ENCODE measurements at places on chromosomes 12 and 14.

DNA sequence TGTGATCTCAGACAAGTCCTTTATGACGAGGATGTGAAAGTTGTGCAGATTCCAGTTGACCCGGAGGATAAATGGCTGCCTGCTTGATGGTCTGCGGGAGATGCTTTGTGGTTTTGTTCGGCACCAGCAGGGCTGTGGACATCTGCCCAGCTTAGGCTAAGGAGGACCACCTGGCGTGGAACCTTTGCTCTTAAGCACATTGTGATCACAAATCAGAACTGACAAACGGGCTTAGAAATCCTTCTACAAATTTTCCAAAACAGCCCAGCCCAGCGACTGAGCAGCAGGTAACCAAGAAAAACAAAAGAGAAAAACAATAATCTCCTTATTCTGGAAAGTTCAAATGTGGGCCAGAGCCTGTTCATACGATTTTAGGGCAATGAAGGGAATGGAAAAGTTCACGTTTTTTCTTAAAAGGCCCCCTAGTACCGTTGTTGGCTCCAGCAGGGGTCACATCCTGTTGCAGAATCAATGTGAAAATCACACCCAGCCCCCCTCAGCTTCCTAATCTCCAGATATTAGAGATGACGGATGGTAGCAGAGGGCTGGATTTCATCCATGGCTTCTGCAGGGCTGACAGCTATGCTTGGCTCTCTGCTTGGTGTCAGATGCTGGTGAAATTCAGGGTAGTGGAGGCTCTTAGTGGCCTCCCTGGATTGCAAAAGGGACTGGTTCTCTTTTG, 81.1 kb upstream of the RFLNA start:
- peaks cover 13% of the 10 kb centered on the region for H3K27me3 ChIP-seq
- DNase-seq: no peak
- no peak overlapping the region for H3K4me3 ChIP-seq
- H3K27ac ChIP-seq: no peak overlapping the region

- peaks cover 25% of the 10 kb centered on the region for H3K27me3 ChIP-seq
- no peak for DNase-seq
- H3K36me3 ChIP-seq: no peaks in the 10 kb centered on the region
Observed at GRCh38 chr14:73757876-73758391, 43.8 kb upstream of the PNMA1 start.

- no peak overlapping the region for H3K4me3 ChIP-seq
- no peaks in the 10 kb centered on the region for H3K4me1 ChIP-seq
- DNase-seq: no peak
Observed at GRCh38 chr12:129657179-129657578, 246.6 kb downstream of the TMEM132D start.

GRCh38 chr12:93402333-93403311, 24.9 kb downstream of the NUDT4 start:
- no peak overlapping the region for H3K4me3 ChIP-seq
- peaks cover 18% of the 10 kb centered on the region for H3K36me3 ChIP-seq
- no peak for DNase-seq
- H3K27me3 ChIP-seq: no peaks in the 10 kb centered on the region
- H3K27ac ChIP-seq: no peak overlapping the region

- peaks cover 8% of the 10 kb centered on the region for H3K4me1 ChIP-seq
- H3K36me3 ChIP-seq: no peaks in the 10 kb centered on the region
- H3K27ac ChIP-seq: no peak overlapping the region
- no peak for DNase-seq
- peaks cover 50% of the 10 kb centered on the region for H3K27me3 ChIP-seq
Observed at GRCh38 chr12:132176920-132177551, 32.8 kb downstream of the NOC4L start.

GRCh38 chr12:31835276-31835882, 106.6 kb upstream of the AMN1 start:
- peaks cover 6% of the 10 kb centered on the region for H3K4me1 ChIP-seq
- peaks cover 14% of the 10 kb centered on the region for H3K36me3 ChIP-seq
- no peaks in the 10 kb centered on the region for H3K27me3 ChIP-seq
- no peak overlapping the region for H3K27ac ChIP-seq
- DNase-seq: no peak
- H3K4me3 ChIP-seq: no peak overlapping the region

DNA sequence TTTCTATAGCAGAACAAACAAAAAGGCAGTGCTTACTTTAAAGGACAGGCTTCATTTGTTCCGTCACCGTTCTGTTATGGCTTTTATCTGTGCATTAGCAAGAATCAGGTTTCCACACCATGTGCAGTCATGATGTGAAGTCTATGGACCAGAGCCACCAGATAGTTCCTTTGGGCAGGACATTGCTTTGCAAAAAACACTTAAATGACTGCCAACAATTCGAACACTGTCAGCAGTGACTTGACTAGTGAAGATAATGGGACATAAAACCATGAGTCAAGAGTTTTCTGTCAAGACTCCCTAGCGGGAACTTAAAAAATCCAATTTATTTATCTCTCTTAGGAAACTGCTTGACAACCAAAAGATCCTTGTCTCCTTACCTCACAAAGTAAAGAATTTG, 80.3 kb downstream of the NKX2-1 start:
- peaks cover 52% of the 10 kb centered on the region for H3K4me1 ChIP-seq
- DNase-seq: no peak
- peaks cover 76% of the 10 kb centered on the region for H3K27me3 ChIP-seq

GRCh38 chr14:103881268-103882201, 34.2 kb upstream of the PPP1R13B start:
- no peaks in the 10 kb centered on the region for H3K27me3 ChIP-seq
- no peak overlapping the region for H3K4me3 ChIP-seq
- H3K36me3 ChIP-seq: no peaks in the 10 kb centered on the region
- no peak for DNase-seq
- H3K4me1 ChIP-seq: peaks cover 28% of the 10 kb centered on the region
- no peak overlapping the region for H3K27ac ChIP-seq

DNA sequence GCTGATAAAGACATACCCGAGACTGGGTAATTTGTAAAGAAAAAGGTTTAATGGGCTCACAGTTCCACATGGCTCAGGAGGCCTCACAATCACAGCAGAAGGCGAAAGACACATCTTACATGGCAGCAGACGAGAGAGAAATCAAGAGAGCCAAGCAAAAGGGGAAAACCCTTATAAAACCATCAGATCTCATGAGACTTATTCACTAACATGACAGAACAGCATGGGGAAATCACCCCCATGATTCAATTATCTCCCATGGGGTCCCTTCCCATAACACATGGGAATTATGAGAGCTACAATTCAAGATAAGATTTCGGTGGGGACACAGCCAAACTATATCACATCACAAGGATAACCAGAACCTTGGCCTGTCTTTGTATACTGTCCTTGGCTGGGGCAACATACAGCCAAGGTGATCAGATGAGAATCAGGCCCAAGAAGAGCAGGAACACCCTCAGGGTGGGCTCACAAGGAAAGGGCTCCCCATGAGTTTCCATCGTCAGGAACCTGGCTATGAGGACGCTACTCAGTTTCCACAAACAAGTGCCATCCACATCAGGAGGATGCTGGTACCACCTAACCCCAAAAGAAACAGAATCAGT, 152.7 kb downstream of the FOXN3 start:
- H3K27me3 ChIP-seq: no peaks in the 10 kb centered on the region
- peak overlapping the region; percentile 47 for H3K27ac ChIP-seq
- no peak for DNase-seq
- H3K4me3 ChIP-seq: no peak overlapping the region
- H3K4me1 ChIP-seq: peaks cover 79% of the 10 kb centered on the region

DNA sequence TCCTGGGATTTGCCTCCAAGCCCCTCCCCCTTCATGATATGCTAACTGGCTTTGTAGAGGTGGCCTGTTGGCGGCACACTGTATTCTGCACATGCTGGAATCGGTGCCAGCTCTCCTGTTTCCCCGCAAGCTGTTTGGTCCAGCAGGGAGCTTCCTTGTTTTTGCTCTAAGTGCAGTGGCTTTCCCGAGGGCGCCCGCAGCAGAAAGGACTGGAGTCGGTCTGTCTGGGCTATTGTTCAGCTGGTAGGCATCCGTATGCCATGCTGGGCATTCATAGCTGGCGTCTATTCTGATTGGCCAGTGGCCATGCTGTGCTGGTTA, 88.9 kb upstream of the MED13L start:
- DNase-seq: no peak
- H3K4me3 ChIP-seq: no peak overlapping the region
- no peaks in the 10 kb centered on the region for H3K36me3 ChIP-seq
- no peak overlapping the region for H3K27ac ChIP-seq
- H3K27me3 ChIP-seq: no peaks in the 10 kb centered on the region

DNA sequence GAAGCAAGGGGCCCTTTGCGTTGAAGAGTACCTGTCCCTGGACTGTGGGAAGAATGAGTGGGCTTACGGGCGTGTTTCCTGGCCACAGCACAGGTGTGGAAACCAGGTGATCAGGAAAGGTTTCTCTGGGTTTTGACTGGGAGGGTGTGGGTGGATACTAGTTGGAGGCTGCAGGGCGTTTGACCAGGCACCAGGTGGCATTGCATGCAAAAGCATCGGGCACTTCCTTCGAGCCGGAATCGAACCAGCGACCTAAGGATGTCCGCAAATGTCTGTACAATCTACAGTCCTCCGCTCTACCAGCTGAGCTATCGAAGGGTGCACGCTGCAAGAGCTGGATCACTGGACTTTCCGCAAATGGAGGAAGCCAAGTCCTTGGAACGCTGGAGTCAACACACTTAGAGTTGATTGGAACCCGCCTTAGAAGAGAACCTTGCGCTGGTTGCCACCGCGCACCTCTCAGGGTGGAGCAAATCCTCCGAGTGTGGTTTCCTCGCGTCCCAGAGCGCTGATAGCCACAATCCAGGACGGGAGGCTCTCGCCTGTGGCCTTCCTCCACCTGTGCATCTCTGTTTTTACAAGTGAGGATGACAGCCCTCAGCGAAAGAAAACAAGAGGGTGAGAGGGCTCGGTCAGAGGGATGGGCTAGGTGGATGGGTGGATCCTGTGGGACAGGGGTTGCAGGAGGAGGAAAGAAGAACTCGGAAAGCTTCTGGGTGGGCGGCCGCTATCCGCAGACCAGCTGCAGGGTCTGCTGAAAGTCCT, 21.2 kb upstream of the RNASE4 start:
- no peak overlapping the region for H3K27ac ChIP-seq
- DNase-seq: peak; percentile 94
- H3K27me3 ChIP-seq: peaks cover 51% of the 10 kb centered on the region
- H3K36me3 ChIP-seq: no peaks in the 10 kb centered on the region
- H3K4me1 ChIP-seq: peaks cover 10% of the 10 kb centered on the region

- no peak for DNase-seq
- H3K4me3 ChIP-seq: no peak overlapping the region
- peaks cover 6% of the 10 kb centered on the region for H3K36me3 ChIP-seq
- no peak overlapping the region for H3K27ac ChIP-seq
- H3K4me1 ChIP-seq: no peaks in the 10 kb centered on the region
- H3K27me3 ChIP-seq: no peaks in the 10 kb centered on the region
Observed at GRCh38 chr12:6031001-6031400, 85.9 kb upstream of the ANO2 start.

DNA sequence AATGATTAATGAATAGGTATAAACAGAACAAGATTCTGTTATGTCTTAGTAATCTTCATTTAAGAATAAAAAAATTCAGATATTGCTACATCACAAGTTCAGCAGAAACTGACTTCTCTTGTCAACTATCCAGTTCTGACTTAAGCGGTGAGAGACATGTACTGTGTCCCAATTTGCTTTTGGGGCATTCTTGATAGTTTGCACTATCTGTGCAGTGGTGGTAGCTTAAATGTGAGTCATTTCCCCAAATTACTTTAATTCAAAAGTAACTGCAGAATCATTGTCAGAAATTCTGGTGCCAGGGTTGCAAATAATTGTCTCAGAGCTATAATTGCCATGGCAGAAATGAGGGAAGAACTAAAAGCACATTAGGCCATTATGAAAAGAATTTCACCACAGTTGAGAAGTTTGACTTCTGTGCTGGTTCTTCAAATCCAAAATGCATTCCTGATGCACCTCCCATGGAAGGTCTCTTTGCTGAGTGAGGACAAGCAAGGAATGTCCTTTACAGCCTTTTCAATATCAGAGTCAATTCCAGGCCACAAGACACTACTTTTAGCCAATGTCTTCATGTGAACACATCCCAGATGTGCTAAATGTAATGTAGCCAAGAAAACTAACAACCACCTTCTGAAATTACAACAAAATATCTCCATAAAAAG, 304.7 kb downstream of the SSPN start:
- no peak overlapping the region for H3K27ac ChIP-seq
- DNase-seq: no peak
- no peak overlapping the region for H3K4me3 ChIP-seq
- no peaks in the 10 kb centered on the region for H3K27me3 ChIP-seq
- H3K36me3 ChIP-seq: peaks cover 2% of the 10 kb centered on the region

DNA sequence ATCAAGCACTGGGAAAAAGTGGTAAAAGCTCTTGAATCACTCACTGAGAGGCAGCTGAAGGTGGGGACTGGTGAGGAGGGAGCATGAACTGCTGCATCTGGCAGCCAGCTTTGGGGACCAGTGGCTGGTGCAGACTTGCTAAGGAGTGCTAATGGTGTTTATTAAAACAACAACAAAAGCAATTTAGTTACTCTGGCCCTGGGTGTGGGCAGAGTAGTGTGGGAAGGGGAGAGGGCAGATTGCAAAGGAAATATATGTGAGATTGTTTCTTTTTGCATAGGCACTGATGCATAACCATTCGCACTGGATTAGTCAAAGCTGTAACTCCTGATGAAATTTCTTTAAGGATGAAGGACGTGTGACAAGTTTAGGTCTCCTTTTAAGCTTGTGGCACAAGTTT, 8.1 kb downstream of the TXNRD1 start:
- 0 out of 2 replicates have a peak, but pooled peaks cover 4% of the 10 kb centered on the region for H3K4me1 ChIP-seq
- no peaks in the 10 kb centered on the region for H3K36me3 ChIP-seq
- DNase-seq: no peak
- no peak overlapping the region for H3K4me3 ChIP-seq

GRCh38 chr14:101707863-101708620, 53.5 kb upstream of the PPP2R5C start:
- no peak overlapping the region for H3K27ac ChIP-seq
- DNase-seq: no peak
- H3K36me3 ChIP-seq: peaks cover 2% of the 10 kb centered on the region

GRCh38 chr12:55982319-55982936, 8.6 kb downstream of the RAB5B start:
- no peak overlapping the region for H3K27ac ChIP-seq
- H3K27me3 ChIP-seq: no peaks in the 10 kb centered on the region
- H3K4me1 ChIP-seq: no peaks in the 10 kb centered on the region
- no peak for DNase-seq

GRCh38 chr14:39425947-39426346, 6.3 kb downstream of the FBXO33 start:
- H3K27ac ChIP-seq: no peak overlapping the region
- no peak overlapping the region for H3K4me3 ChIP-seq
- DNase-seq: no peak
- no peaks in the 10 kb centered on the region for H3K27me3 ChIP-seq
- H3K36me3 ChIP-seq: no peaks in the 10 kb centered on the region
- peaks cover 20% of the 10 kb centered on the region for H3K4me1 ChIP-seq

DNA sequence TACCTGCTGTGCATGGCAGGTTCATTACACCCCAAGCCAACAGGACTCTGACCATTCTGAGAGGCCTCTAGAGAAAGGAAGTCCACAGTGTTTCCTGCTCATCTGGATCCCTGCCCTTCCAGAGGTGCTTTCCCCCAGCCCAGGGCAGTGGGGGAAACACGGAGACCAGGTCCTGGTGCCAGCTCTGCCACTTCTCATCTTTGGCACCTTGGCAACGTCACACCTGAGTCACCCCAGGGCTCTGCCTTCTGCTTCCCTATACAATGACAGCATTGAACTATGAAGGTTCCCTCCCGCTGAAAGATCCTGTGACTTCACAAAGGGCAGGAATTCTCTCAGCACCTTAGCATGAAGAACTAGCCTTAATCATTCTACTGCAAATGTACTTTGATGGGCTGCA, 74.9 kb downstream of the ANO2 start:
- no peaks in the 10 kb centered on the region for H3K27me3 ChIP-seq
- peaks cover 23% of the 10 kb centered on the region for H3K4me1 ChIP-seq
- no peak overlapping the region for H3K4me3 ChIP-seq
- H3K27ac ChIP-seq: no peak overlapping the region
- no peaks in the 10 kb centered on the region for H3K36me3 ChIP-seq
